ENCODE measurements at places on chromosomes 12 and 14.

DNA sequence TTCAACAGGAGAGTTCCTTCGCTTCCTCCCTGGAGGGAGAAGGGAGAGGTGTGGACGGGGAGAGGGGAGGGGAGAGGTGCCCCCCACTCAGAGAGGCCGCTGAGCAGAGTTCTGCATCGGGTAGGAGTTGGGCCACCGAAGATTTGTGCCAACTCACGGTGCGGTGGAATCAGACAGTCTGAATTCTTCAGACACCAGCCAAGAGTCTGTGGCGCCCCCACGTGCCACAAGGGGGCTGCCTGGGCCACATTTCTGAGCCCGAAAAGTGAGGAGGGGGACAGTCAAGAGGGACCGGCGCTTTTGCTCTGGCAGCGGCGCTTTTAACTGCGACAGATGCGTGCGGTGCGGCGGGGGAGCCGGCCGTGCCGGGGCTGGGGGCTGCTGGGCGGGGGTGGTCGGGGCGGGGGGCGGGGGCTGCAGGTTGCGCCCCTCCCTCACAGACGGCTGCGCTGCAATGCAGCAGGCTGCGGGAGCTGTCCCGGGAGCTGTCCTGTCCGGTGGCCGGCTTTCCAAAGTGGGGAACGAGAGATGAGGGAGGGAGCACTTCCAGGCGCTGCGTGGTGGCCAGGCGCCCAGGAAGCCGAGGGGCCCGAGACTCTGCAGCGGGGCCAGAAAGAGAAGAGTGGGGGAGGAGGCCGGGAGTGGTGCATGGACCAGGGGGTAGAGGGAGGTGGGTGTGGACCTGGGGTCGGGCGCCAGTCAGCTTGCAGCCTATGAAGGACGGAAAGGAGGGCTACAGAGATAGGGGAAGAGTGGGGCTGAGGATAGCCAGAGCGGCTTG is 975 bp upstream of the RTL1 start:
- DNase-seq: no peak

DNA sequence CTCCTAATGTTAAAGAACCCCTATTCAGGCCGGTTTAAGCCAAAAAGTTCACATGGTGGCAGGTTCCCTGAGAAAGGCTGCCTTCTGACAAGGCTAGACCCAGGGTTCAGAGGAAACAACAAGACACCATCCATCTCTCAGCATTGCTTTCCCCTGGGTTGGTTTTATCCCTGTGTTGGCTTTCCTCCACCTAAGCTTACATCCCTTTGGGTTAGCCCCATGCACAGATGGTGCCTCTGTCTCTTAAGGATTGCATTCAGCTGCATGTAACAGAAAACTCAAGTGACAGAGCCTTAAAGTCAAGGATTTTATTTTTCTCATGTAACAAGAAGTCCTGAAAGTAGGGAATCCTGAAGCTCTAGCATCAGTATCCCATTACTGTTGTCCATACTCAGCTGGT is 42.8 kb upstream of the RIN3 start:
- DNase-seq: no peak

GRCh38 chr12:76644950-76645349 is 85.4 kb upstream of the OSBPL8 start:
- no peak for DNase-seq

- no peak for DNase-seq
These were observed 430.5 kb upstream of the SOX5 start for GRCh38 chr12:24379861-24380521.

GRCh38 chr14:56720703-56721460 is 89.4 kb downstream of the OTX2 start:
- no peak for DNase-seq

DNA sequence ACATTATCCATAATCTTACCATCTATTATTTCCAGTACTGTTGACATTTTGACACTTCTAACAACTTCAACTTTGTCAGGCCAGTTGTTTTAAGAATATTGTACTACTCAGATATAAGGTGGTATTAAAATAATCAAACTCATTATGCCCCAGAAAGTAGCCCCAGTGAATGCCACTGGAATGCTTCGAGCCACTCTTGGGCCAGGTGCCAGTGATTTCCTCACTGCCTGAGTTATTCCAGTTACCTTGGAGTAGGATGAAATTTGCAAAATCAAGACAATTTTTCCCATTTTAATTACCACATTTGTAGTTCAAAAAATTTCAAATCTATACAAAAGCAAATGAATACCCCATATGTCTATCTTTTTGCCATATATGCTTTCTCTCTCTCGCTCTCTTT is 9.2 kb downstream of the CIPC start:
- DNase-seq: no peak

GRCh38 chr14:68309616-68310015 is 483.3 kb downstream of the ZFP36L1 start:
- DNase-seq: no peak

- DNase-seq: no peak
These were observed 1.9 kb upstream of the DHRS4 start for GRCh38 chr14:23951590-23952201.

DNA sequence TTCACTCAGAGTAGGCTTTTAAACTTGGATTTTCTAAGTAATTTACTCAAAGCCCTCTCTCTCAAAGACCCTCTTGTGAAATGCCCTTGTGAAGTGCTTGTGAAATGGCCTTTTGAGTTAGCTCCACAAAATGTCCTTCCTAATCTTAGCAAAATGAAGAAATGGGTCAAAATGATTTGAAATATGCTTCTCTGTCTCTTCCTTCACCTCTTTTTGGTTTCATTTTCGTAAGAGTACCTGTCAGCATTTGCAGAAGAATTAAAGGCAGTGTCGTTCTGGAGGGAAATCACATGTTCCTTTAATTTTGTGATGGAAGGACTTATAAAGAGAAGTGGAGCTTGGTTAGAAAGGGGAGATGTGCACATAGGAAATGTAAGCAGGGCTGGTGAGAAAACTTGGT is 93.7 kb downstream of the HMGA2 start:
- DNase-seq: no peak

GRCh38 chr12:48691826-48692487 is 9.9 kb upstream of the KANSL2 start:
- DNase-seq: no peak

- DNase-seq: peak; percentile 29
These were observed 129.3 kb upstream of the SSTR1 start for GRCh38 chr14:38078393-38078792.

- no peak for DNase-seq
These were observed 1.6 kb downstream of the CTDSP2 start for GRCh38 chr12:57844709-57845477.

- no peak for DNase-seq
These were observed 345.5 kb downstream of the BCAT1 start for GRCh38 chr12:24603371-24603770.

- no peak for DNase-seq
These were observed 11.5 kb upstream of the NT5DC3 start for GRCh38 chr12:103852498-103852997.

DNA sequence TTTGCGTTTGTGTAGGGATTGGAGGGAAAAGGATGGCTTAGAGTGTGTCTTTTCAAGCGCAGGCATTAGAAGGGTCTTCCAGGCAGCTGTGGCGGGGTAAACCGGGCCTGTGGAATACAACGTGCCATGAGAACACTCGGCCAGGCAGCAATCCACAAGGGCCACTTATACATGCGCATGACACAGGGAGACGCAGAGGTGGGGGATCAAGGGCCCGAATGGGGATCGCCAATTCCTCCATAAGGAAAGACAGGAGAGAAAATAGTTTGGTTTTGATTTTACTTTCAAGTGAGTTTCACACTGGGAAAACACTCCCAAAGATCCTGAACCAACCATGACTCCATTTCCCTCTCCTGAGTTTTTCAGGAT is 71.6 kb downstream of the SPRING1 start:
- DNase-seq: no peak

GRCh38 chr14:69703047-69704039 is 63.6 kb upstream of the SRSF5 start:
- no peak for DNase-seq

DNA sequence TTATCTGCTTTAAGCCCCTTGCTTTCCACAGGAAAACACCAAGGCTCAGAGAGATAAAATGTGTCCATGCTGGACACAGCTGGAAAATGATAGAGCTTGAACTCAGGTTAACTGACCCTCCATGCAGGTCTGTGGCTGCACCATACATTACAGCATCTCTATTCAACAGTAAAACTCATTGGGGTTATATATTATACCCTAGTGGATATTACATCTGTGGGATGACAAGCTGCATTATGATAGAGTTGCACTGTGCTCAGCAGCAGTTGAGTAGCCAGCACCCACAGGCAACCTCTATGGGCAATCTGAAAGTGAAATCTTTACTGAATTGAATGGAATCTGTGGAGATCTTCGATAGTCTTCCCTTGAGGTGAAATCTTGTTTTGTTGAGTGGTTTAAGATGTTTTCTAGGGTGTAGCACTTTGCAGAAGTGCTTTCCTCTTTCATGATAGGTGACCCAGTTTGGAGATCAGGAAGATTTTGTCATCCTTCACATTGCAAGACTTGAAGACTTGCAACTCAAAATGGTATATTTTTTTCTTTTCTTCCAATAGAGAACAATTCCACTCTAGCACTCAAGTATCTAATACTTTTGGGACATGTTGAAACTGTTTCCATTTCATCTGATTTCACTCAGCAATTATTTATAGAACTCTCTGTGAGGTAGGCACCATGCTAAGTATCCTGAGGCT is 389.2 kb downstream of the RAD51B start:
- DNase-seq: no peak

DNA sequence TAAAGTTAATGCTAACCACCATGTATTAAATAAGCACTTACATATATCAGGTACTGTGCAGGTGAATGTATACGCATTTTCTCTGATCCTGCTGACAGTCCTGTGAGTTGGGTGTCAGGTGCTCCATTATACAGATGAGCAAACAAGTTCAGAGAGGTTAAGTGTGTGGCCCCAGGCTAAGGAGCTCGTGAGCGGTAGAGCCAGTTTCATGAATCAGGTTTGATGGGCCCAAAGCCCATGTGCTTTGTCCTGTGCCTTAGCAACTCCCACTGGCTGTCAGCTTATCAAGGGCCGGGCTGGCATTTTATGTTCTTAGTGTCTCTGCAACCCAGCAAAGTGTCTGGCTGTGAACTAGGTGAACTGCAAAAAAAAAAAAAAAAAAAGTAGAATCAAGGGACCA is 701.2 kb upstream of the TBX3 start:
- no peak for DNase-seq

DNA sequence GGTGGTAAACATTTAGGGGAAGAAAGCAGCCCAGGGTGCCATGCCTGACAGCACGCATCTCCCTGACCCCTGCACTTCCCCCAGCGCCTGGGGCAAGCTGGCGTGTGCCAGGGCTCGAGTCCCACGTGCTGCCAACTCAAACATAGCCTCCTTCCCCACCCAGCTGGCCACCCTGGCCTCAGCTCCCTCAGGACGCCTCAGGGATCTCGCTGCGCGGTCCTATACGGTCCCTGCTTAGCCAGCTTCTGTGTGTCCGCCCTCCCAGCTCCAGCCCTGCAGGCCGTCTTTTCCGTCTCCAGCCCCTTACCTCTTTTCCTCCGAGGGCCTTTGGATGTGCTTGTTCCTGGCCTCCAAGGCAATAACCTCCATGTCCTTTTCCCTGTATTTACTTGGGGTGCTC is 71.0 kb downstream of the TESC start:
- DNase-seq: no peak

- DNase-seq: no peak
These were observed 44.2 kb downstream of the SOCS2 start for GRCh38 chr12:93616584-93617101.

DNA sequence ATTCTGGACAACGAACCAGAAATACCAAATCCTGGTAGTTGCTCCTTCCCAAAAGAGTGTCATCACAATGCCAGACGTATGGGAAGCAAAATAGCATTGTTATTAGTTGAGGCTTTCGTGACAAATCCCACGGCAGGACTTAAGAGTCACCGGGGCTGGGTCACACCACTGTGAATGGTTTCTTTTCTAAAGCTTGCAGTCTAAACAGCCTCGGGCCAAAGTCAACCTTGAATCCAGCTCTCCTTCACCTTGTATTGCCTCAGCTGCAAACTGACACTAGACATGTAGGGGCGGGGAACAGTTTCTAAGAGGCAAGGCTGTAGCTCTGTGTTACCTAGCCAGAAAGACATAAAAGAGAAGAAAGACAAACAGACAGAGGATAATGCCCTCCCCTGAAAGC is 734.8 kb downstream of the MED13L start:
- no peak for DNase-seq

- DNase-seq: no peak
These were observed 145.1 kb downstream of the ACSS3 start for GRCh38 chr12:81222846-81223592.

- DNase-seq: no peak
These were observed 57.6 kb upstream of the FZD10 start for GRCh38 chr12:130104571-130105106.
